ENCODE measurements at places on chromosomes 3 and 15.

DNA sequence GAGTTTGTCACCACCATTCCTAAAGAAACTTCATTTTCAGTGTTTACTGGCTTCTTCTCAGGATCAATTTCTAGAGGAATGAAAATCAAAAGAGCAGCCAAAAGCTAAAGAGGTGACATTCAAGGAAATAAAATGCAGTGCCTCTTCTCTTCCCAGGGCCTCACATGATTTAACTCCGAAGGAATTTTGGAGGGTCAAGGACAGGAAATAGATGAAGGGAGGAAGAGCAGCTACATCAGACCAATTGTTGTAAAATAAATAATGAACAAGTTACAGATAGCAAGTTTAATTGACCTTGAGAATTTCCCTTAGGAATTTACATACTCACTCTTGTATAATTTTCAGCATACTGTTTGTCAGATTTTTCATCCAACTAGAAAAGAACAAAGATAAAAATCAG is 78.1 kb downstream of the LRRFIP2 start:
- DNase-seq = no peak

DNA sequence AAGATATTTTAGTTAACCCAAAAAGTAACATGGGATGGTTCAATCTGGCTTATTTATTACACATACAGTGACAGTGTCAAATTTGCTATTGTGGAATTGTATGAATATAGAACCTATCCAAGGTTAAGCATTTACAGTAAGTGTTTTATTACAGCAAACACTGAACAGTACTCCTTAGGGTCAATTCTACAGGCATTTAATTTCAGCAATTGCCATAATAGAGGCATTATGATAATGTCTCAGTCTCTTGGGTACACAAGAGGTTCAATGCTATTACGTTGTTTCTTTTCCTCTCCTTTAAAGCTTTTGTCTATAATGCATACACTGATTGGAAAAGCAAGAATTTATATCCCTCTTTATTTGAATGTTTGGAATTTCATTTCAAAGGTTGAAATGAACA is 275.7 kb upstream of the NAALADL2 start:
- DNase-seq = no peak

DNA sequence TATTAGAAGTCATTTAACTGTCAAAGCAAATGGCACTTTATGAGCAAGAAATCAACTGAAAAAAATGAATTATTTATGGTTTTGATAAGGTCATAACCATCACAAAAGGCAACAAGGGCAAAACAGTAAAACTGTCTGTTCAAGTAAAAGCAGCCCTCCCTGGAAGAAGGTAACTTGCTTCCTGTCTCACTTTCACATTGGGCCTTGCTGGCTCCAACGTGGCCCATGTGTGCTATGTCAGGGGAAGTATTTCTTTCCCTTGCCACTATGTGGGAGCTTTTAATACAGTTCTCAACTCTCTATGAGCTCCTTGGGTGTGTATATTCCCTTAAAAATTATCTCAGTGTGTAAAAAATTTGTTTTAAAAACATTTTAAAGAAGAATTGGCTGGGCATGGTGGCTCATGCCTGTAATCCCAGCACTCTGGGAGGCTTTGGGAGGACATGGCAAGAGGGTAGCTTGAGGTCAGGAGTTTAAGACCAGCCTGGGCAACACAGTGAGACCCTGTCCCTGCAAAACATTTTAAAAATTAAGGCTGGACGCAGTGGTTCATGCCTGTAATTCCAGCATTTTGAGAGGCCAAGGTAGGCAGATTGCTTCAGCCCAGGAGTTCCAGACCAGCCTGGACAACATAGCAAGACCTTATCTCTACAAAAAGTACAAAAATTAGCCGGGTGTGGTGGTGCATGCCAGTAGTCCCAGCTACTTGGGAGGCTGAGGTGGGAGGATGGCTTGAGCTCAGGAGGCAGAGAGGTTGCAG is 45.2 kb upstream of the TJP1 start:
- no peak for DNase-seq

- DNase-seq = no peak
Observed at GRCh38 chr3:64267721-64268604, 42.7 kb upstream of the PRICKLE2 start.

- DNase-seq = no peak
Observed at GRCh38 chr3:17980863-17981262, 238.4 kb upstream of the TBC1D5 start.

- no peak for DNase-seq
Observed at GRCh38 chr3:45214061-45214680, 11.9 kb downstream of the TMEM158 start.

DNA sequence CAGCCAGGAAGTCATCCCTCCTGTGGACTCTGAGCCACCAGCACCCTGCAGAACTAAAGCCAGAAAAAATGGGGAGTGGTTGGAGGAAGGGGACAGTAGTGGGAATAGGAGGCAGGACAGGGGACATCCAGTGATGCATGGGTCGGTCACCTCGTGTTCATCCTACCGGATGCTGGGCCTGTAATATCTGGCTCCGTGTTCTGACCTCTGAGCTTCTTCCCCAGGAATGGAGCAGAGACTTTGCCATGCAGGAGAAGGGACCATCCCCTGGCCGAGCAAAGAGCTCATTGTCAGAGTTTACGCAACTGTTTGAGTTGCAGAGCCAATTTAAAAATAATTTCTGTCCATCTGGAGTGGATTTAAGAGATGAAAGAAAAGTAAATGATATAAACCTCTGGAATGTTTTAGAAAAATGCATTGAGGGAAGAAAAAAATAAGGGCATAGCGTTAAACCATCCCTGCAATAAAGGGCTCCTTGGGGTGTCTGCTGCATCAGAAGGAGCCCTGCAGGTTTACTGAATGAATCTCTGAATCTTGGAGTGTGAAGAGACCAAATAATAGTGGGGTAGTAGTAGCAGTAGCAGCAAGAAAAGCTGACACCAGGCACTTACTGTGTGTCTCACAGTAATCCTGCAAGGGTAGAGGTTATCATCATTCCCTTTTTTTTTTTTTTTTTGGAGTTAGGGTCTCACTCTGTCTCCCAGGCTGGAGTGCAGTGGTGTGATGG is 70.9 kb downstream of the AAGAB start:
- DNase-seq = no peak

GRCh38 chr15:42510258-42511006 is 15.0 kb downstream of the SNAP23 start:
- no peak for DNase-seq

GRCh38 chr3:124463234-124463633 is 267.0 kb upstream of the UMPS start:
- DNase-seq = no peak

- no peak for DNase-seq
Observed at GRCh38 chr3:47432673-47433072, 43.1 kb downstream of the SCAP start.

GRCh38 chr15:66713843-66714508 is 11.9 kb downstream of the SMAD6 start:
- no peak for DNase-seq

GRCh38 chr3:124559846-124560574 is 170.2 kb upstream of the UMPS start:
- no peak for DNase-seq

DNA sequence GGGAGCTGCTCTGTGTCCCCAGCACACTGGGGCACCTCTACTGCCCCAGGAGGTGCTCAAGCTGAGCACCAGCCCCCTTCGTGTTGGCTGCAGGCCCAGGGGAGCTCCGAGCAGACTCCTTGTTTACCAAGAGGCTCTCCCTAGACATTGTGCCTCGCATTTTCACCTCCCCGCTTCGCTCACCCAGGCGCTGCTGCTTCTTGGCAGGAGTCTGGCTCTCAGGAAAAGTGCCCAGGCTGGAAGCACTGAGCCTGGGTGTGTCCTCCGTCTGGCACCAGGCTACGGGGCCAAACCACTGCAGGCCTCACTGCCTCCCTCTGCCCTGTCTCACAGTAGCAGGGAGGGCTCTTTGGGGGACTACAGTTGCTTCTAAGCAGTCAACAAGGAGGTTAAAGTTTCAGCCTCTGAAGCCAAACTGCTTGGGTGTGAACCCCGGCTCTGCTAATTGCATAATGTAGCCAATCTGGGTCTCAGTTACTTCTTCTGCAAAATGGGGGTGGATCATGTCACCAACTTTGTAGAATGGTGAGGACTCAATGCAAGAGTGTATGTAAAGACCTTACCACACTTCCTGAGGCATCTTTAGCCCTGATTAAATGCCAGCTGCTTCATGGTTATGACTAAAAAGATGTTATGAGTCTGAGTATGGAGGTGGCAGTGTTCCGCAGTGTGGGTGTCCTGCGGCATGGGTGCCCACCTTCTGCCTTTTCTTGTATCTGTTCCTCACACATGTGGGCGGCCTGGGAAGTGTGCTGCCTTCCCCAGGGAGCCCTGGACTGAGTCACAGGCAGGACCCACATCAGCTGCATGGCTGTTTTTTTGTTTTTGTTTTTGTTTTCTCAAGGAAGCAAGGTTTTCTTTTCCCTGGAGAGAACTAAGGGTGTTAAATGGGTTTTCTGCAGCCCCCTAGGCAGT is 88.9 kb downstream of the CLSTN2 start:
- no peak for DNase-seq

DNA sequence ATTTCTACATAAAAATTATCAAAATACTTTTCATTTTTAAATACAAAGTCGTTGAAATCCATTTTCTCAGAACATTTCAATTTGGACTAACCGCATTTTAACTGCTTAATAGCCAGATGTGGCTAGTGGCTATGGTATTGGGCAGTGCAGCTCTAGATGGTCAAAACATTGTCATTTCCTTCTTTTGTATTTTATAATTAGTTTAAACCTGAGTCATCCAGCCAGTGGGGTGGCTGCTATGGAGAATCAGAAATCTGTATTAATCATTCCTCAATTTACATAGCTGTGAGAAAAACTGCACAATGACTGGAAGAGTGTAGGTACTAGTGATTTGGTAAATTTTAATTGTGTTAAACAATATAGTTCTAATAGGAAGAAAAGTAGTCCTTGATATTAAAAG is 245.3 kb downstream of the PDZRN3 start:
- DNase-seq = no peak

DNA sequence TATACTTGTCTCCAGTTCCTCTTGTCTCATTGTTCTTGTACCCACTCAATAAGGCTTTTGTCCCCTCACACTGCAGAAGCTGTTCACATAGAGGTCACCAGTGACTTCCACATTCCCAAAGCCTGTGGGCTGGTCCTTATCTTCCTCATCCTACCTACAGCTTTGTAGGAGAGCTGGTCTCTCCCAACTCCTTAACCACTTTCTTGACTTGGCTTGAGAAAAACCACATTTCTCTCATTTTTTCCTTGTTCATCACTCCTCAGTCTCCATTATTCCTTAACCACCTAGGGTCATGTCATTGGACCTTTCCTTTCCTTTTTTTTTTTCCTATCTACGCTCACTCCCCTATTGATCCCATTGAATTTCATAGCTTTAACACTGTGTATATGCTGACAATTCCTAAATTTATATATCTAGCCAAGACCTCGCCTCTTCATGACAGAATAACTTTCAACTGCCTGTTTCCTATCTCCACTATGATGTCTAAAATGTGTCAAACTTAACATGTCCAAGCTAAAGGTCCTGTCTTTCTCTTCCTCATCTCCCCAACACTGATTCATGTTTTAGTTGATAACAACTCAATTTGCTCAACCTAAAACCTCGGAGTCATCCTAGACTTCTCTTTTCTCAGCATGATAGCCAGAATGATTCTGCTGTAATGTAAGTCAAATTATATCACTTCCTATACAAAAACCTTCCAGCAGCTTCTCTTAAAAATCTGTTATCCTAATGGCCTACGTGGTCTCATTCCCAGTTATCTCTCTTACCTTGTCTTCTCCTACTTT is 49.5 kb downstream of the CEP63 start:
- no peak for DNase-seq

- DNase-seq = no peak
Observed at GRCh38 chr3:138442433-138442832, 8.0 kb downstream of the ESYT3 start.

DNA sequence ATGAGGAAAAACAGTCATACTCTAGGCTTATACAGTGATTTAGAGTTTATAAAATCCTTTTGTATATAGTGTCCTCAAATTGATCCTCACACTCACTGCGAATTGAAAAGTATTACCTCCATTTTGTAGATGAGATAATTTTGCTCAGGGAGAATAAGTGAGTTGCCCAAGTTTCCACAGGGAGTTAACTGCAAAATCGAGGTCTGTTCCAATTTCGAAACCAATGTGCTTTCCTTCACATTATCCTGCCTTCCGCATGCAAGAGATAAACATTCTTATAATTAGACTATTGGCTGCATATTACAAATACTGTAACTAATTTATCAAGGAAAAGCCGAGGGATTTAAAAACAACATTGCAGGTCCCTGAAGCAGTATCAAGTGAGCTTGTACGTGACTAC is 667.0 kb downstream of the SQOR start:
- DNase-seq = no peak

DNA sequence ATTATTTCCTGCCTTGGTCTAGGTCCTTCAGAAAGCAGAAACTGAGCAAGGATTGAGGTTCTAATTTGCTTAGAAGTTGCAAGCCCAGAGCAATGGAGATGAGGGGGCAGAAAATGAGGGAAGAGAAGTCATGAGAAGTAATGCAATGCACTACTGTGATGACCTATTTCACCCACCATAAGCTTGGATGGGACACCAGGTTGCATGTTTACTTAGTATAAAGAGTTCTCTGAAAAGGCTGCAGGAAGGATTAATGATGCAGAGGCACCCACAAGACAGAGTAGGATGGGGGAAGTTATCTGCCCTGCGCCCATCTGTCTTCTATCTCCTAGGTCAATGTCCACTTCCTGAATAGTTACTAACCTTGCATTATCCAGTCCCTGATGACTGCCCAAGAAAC is 84.8 kb upstream of the SNRK start:
- no peak for DNase-seq

- DNase-seq = no peak
Observed at GRCh38 chr3:87503900-87504498, 227.6 kb upstream of the POU1F1 start.

- no peak for DNase-seq
Observed at GRCh38 chr3:111907151-111907550, 48.1 kb downstream of the PHLDB2 start.

- no peak for DNase-seq
Observed at GRCh38 chr3:46844881-46845312, 18.3 kb downstream of the MYL3 start.

- DNase-seq = no peak
Observed at GRCh38 chr3:42062464-42062863, 28.7 kb upstream of the TRAK1 start.

- DNase-seq = no peak
Observed at GRCh38 chr3:7640787-7641186, 779.9 kb downstream of the GRM7 start.

Data from stimulated activated naive CD4-positive, alpha-beta T cell (primary cell).